ENCODE measurements at places on chromosomes 2 and 18.

GRCh38 chr2:35184471-35184870 lies 1171.1 kb upstream of the CRIM1 start:
- DNase-seq, result no peak

- no peak for DNase-seq
Observed at GRCh38 chr2:227344231-227344630, 19.2 kb downstream of the MFF start.

DNA sequence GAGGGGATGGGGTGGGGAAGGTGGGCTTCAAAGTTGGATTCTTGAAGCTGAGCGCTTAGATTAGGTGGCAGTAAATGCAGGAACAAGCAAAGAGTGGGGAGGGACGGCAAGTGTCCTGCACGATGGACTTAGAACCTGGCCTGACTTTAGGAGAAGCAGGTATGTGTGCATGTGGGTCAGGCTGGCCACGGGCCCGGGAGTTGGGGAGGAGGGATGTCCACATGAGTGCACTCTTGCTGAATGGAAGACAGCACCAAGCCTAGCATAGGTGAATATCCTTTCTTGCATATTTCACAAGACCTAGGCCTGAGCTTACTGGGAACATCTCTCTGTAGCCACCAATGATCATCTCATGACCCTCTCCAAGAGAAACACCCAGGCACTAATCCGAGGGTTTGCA lies 96.1 kb downstream of the DDX1 start:
- no peak for DNase-seq

GRCh38 chr18:78507217-78507616 lies 472.4 kb upstream of the SALL3 start:
- DNase-seq, result no peak

DNA sequence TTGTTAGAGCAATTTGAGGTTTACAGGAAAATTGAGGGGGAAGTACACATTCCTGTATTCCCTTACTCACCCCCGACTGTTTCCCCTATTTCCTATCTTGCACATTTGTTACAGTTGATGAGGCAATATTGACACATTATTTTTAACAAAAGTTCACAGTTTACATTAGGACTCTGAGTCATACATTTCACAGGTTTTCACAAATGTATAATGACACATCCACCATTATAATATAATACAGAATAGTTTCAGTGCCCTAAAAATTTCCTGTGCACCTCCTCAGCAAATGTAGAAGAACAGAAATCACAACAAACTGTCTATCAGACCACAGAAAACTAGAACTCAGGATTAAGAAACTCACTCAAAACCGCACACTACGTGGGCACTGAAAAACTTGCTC lies 160.6 kb upstream of the RMP24 start:
- DNase-seq, result no peak

DNA sequence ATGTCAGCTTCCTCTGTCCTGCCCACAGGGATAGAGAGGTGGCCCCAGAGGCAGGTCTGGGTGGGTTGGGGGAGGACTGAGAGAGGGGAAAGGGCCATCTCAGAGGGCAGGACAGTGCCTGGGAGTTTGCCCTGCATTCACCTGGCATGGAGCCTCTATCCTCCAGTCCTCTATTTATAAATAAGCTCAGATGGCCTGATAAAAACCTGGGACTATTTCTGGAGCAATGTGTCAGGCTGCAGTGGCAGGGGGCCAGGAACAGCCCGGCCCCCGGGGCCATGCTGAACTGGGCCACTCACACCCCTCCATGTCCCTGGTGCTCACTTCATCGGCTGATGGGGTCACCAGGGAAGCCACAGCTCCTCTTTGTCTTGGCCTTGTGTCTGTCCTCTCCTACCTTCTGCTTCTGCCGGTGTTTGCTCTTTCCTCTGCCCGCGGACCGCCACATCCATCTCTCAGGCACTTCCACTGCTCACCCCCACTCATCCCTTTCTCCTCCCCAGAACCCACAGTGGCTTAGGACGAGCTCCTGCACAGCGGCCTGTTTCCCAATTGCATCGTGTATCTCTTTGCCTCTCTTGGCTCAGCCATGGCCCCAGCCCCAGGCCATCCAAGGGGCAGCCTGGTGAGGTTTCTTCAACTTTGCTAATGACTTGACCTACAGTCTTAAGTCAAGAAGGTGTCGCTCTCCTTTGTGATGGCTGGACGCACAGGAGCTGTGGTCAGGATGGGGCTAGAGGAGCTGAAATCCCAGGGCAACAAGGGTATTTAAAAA lies 38.8 kb downstream of the SCTR start:
- peak; percentile 38 for DNase-seq

- DNase-seq, result peak; percentile 16
Observed at GRCh38 chr18:75635096-75635495, 207.6 kb upstream of the SMIM21 start.

DNA sequence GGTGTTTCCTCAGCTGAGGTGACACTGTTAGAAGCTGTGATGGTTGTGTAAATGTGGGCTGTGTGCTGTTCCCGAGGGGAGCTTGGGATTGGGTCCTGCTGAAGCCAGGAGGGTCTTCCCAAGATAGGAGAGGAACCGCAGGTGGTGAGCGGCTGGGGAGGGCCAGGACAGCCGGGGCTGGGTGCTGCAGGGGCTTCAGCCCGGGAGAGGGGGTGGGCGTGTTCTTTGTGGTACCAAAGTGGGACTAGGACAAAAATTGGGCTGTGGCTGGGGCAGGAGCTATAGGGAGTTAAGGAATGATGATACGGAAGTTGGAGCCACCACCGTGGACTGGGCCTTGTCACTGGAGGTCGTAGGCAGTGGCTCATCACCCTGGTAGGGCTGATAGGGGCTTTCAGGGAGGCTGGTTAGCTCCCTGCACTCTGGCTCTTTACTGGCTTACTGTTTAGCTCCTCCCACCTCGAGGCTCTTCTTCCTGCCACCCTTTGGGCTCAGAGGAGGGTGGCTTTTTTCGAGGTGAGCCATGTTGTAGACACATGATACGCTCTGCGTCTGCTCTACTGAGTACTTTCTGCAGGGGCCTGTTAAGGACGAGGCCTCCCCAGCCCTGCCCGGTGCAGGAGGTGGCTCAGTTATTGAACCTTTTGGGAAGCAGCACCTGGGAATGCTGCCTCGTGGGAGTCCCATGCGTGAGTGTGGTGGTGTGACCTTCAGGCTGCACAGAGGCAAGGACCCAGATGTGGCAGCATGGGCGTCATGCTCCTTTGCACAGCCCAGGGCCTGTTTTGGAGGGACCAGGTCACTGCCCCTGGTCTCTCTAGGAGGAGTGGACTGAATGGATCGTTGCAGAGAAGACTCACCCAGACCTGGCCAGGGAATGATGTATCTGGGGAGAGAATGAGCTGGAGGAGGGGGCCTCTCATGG lies 21.6 kb downstream of the ASB1 start:
- DNase-seq, result no peak

- no peak for DNase-seq
Observed at GRCh38 chr18:51767293-51767692, 569.8 kb upstream of the MEX3C start.

GRCh38 chr18:54828281-54828881 lies at the start of gene RAB27B:
Gene RAB27B, plus strand, starts transcription at chr18:54828477. Its CDS starts 49,109 bp downstream, at chr18:54877586.
- peak; percentile 76 for DNase-seq

DNA sequence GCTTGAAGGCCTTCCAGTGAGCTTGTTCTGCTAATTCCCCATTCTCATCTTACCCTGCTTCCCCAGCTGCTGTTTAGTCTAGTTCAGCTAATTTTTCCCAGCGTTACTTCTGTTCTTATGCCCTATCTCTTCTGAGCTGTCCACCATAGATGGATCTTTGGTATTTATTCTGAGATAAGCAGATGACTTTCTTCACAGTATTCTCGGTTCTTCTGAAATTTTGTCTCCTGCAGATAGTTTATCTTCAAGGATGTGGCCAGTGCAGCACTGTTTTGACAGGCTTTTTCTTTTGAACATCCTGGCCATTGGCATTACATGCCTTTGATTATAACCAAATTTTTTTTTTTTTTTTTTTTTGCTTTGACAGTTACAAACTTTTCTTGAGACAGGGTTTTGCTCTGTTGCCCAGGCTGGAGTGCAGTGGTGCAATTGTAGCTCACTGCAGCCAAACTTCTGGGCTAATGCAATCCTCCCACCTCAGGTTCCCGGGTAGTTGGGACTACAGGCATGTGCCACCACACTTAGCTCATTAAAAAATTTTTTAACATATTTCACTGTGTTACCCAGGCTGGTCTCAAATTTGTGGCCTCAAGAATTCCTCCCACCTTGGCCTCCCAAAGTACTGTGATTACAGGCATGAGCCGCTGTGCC lies 134.2 kb downstream of the WDSUB1 start:
- DNase-seq, result peak; percentile 44

DNA sequence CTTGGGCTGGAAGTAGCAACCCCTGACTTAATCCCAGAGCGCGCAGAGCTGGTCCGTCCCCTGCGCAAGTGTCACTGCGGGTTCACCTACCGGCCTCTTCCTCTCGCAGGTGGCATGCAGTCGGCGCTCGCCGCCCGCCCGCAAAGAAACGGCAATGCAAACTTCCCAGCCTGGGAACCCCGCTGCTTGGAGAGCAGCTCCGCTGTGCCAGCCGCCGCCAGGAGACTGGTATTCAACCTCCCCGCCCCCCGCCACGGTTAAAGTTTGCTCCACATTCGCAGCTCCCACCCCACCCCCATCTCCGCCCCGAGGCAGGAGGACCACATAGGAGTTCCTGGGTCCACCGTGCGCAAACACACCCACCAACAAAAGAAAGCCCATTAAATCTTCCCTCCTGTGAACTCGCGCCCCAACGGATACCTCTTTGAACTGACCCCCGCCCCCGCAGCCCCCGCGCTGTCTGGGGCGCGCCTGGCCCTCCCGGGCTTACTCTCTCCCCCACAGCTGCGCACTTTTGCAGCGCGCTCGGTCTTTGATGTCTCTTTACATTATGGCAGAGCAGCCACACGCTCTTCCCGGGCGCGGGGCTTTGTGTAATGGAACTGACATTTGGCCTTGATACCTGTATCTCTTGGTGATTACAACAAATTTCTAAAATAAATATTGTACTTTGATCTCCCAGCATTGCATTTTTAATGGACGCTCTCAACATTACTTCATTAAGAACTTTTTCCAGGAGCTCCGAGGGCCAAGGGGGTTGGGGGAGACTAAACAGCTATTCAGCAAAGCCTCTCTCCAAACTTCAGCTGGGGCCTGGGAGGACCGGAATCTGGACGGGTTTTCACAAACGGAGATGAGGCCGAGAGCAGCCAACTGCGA lies 3.1 kb upstream of the SP5 start:
- no peak for DNase-seq

DNA sequence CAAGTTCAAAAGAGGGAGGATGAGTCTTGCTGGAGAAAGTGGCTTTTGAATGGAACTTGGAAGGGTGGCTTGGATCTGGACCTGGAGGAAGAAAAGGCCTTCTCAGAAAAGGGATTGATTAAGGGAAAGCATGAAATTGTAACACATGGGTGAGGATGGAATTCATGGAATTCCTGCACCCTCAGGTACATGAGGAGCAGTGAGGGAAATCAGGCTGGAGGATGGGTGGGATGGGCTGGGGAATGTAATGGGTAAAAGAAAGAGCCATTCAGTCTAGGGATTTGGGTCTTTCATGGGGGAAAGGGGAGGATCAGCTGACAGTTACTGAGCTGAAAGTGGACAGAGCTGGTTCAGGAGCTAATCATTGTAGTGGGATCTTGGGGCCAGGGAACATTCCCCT lies 51.2 kb upstream of the HAAO start:
- no peak for DNase-seq

DNA sequence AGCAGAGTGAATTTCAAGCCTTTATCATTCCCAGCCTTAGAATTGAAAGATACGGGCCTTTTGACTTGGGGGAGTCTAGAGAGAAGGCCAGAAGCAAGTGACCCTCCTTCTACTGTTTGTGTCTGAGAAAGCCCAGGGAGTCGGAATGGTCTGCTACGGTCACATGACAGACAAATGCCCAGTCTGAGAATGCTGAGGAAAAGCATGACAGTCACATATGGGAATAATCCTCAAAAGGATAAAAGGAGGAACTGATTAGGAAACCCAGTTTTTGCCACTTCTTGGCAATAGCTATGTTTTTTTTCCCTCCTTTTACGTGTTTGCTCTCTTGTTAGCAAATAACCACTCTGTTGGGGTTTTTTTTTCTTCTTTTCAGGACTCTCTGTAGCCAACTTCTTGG lies 38.1 kb upstream of the HNRNPA3 start:
- no peak for DNase-seq

DNA sequence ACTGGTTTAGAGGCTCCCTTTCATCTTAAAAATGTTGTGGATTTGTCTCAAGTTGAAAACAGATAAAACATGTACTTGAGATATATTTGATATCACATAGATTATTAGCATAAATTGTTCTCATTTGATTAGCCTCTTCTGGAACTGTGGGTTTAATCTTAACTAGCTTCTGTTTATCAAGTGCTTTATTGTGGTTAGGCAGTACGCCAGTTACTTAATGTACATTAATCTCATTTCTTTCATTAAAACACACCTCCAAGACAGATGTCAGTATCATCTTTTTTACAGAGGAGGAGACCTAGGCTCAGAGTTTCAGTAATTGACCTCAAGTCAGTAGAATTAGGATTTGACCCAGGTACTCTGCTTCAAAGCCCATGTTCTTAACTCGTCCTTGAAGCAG lies 21.8 kb downstream of the SFTPB start:
- no peak for DNase-seq

GRCh38 chr2:168734199-168734760 lies 68.2 kb upstream of the NOSTRIN start:
- no peak for DNase-seq

GRCh38 chr2:240662681-240663080 lies 20.0 kb downstream of the AQP12B start:
- DNase-seq, result no peak

- no peak for DNase-seq
Observed at GRCh38 chr18:8707556-8708300, 2.4 kb downstream of the MTCL1 start.

- DNase-seq, result no peak
Observed at GRCh38 chr2:25358249-25358815, 16.6 kb upstream of the DNMT3A start.

- DNase-seq, result no peak
Observed at GRCh38 chr2:100233061-100233460, 89.2 kb downstream of the LONRF2 start.

GRCh38 chr2:111678161-111678560 lies 205.8 kb downstream of the ANAPC1 start:
- no peak for DNase-seq

GRCh38 chr2:76332871-76333270 lies 622.2 kb upstream of the GCFC2 start:
- no peak for DNase-seq

- DNase-seq, result peak; percentile 73
Observed at GRCh38 chr2:183614799-183615435, 490.7 kb downstream of the NUP35 start.

- no peak for DNase-seq
Observed at GRCh38 chr2:608297-608696, 68.9 kb downstream of the TMEM18 start.

- no peak for DNase-seq
Observed at GRCh38 chr2:240149943-240150784, 9.7 kb upstream of the OTOS start.

DNA sequence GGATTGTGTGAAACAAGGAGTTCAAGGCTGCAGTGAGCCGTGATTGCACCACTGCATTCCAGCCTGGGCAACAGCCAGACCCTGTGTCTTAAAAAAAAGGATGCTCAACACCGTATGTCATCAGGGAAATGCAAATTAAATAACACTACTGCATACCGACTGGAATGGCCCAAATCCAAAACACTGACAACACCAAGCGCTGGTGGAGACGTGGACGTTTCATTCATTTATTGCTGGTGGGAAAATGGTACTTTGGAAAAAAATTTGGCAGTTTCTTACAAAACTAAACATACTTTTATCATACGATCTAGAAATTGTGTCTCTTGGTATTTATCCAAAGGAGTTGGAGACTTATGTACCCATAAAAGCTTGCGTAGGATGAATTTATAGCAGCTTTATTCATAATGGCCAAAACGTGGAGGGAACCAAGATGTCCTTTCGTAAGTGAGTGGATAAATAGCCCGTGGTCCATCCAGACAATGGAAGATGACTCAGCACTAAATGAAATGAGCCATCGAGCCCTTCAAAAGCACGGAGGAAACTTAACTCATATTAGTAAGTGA lies 24.2 kb downstream of the NEU4 start:
- DNase-seq, result peak; percentile 8

Measured in muscle of leg (tissue), 16 donors.